D721Med (cell line): ENCODE measurements at places on chromosomes 1 and 21.

DNA sequence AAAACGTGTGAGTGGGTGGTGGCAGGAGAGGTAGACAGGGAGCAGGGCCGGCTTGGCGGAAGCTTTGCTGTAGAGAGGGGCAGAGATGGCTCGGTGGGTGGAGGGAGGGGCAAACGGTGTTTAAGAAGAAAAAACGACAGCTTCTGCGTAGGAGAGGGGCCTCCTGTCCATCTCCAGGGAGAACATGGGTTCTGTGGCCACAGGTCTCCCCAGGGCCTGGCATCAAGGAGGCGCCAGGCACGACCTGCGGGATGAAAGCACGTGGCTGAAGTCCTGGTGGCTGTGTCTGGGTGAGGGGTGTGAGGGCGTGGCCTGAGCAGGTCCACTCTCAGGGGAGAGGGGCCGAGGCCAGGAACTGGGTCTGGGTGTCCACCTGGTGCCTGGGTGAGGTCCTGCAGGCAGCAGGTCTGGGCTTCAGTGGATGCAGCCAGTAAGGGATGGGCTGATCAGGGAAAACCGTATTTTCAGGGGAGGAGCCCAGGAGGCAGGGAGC, 940 bp upstream of the PRKCZ start:
- no peak for DNase-seq

DNA sequence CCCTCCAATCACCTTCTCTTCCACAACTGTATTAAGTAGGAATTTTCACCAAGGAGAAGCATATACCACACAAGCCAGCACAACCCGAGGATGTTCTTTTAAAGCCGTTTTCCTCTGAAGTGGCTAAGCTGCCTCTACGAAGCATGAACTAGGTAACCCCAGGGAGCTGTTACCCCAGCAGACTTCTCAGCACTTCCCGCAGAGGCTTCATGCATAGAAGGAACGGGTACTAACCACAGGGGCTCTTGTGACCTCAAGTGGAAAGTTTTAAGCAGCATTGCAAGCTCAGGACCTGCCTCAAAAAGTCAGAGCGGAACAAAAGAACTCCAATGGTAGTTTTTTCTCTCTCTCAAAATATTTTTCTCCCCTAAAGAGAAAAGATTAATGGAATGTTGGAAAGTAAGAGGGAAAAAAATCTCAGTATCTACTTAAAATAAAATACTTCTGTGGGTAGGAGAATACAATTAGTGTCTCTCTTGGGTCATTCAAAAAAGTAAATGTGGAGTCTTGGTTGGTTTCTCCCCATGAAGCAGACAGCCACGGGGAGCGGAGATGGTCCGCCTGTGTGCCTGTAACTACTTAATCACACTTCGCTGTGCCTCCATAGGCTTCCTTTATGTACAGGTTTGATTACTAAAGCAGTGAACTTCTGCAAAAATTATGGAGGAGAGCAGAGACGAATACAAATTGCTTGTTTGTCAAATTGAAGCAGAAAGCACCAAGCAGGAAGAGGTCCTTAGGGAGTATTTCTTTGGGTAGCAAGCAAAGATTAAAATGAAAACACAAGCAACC, 40.9 kb downstream of the STX6 start:
- no peak for DNase-seq

- DNase-seq, result no peak
Measured at GRCh38 chr1:203480525-203481084, 5.0 kb downstream of the PRELP start.

- no peak for DNase-seq
Measured at GRCh38 chr1:153190373-153190772, 12.9 kb upstream of the LELP1 start.

DNA sequence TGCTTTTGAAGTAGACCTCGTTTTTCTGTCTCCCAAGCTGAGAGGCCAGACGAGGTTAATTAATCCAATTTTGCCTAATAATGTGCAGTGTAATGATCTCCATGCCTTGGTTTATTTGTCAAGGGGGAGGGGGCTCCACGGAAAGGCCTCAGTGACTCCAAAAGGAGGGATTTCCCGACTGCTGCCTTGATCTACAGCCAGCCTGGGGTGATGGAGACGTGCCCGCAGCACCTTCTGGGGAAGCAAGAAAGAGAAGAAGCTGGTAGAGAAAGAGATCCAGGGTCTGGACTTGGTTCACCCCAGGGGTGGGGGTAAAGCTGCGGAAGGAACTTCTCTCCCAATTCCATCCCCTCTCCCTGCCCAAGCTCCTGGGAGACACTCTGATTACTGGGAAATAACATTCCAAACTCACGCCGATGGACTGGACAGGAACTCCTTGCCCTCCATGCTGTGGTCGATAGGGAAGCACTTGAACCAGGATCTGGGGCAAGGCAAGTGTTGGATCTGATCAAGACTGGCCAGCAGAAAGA, 44.1 kb upstream of the SIM2 start:
- DNase-seq, result no peak

DNA sequence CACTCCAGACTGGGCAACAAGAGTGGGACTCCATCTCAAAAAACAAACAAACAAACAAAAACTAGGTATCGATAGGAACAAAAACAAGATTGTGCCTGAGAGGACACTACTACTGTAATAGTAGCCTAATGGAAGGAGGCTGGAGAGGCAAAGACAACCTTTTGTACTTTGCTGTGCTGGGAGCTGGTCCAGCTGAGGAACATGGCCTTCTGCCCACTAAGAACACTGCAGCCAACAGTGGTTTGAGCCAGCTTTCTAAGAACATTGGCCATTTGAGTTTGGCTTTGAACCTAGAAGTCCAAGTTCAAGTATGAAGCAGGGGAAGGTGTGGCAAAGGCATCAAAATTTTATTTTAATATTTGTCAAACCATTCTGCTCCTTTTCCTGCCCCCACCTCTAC, 22.7 kb upstream of the RGS8 start:
- no peak for DNase-seq

- no peak for DNase-seq
Measured at GRCh38 chr1:180848191-180848590, 64.5 kb upstream of the KIAA1614 start.

- DNase-seq, result no peak
Measured at GRCh38 chr1:228339766-228340685, 66.6 kb downstream of the TRIM11 start.

- DNase-seq, result no peak
Measured at GRCh38 chr1:58839846-58840835, 56.3 kb upstream of the JUN start.

GRCh38 chr1:178493301-178493741, 3.4 kb downstream of the CLEC20A start:
- DNase-seq, result no peak

GRCh38 chr1:158101927-158102326, 78.8 kb upstream of the CD1D start:
- no peak for DNase-seq

- DNase-seq, result no peak
Measured at GRCh38 chr1:64664299-64664698, 80.6 kb upstream of the RAVER2 start.

DNA sequence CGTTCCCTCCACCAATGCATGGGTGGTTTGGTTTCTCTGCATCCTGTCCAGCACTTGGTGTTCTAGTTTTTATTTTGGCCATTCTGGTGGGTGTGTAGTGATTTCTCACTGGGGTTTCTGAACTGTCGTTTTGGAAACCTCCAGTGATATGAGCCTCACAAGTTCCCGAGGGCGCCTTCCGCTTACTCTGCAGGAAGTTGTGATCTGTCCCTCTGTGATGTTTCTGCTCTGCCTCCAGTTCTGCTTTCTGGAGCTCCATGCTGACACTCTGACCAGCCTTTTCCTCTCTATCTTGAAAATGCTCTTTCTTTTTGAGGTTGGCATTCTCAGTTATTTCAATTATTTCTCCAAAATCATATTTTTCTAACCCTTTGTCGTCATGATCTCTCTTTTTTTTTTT, 111.6 kb downstream of the PLD5 start:
- DNase-seq, result no peak

GRCh38 chr1:67766141-67766978, 66.9 kb downstream of the GNG12 start:
- no peak for DNase-seq

DNA sequence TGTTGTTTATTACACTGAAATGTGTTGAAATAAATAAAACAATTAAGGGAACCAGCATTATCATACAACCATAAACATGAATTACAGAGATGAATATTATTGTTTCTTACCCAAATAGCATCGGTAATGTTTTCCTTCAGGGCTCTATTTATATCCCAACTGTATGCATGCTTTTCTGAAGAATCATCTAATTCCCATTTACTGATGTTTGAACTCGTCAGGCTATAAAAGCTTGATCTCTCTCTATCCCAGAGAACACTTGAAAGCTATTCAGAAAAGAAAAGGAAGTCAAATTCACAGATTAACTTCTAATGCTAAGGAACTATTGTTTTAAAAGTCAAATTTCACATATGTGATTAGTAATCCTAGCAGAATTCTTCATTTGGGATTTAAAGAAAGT, 12.4 kb downstream of the NUP133 start:
- no peak for DNase-seq

DNA sequence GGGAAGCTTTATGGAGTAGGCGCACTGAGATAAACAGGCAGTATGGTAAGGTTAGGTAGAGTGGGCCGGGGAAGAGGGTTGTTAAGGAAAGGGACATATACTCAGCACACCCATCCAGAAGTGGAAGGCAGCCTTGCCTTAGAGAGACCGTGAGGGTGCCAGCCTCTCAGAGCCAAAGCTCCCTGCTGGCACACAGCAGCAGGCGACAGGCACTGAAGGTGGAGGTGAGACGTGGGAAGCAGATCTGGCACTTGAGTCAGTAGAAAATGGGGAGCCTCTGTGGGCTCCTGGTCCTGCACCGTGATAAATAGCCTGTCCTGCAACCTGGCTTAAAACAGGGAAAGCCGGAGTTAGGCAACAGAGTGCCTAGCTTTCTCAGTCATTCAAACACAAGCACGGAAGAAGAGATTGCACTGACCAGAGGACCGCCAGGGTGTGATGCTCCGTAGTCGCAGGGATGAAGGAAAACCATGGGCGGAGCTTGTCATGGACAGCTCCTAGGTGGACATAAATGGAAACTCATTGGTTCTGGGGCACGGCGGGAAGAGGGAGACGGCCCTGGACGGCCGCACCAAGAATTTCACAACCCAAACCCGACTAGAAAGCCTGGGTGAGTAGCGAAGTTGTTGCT, 15.5 kb downstream of the KCNK1 start:
- DNase-seq, result no peak

DNA sequence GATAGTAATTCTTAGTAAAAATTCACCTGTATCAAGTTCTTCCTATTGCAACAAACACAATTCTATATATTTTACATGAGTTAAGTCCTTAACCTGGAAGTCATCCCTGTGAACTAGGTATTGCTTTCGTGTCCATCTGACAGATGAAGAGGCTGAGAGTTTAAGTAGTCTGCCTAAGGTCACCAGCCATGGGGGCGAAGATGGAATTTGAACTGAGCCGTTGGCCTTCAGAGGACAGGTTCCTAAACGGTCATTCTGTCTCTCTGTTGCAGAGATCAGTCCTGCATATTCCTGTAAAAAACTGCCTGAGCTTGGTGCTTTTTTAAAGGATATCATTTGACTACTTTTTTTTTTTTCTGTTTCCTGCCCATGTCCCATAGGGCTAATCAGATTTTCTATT, 10.2 kb upstream of the POFUT2 start:
- DNase-seq, result no peak

- DNase-seq, result no peak
Measured at GRCh38 chr1:203140743-203141520, 13.4 kb downstream of the ADORA1 start.

DNA sequence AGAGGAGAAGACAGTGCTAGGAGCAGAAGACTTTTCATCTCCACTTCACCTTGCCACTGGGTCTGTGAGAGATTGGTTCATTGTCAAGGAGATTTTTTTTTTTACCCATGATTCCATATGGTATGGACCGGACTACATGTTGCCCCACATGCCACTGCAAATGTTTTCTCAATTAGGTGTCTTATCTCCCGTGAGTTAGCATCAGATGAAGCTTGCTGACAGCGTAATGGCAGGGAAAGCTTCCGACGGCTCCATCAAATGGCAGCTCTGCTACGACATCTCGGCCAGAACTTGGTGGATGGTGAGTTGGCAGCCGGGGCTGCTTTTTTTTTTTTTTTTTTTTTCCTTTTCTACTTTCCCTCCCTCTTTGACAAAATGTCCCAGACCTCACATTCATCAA, 217.2 kb upstream of the NFIA start:
- DNase-seq, result no peak

- no peak for DNase-seq
Measured at GRCh38 chr1:9149837-9150581, 21.1 kb upstream of the GPR157 start.

DNA sequence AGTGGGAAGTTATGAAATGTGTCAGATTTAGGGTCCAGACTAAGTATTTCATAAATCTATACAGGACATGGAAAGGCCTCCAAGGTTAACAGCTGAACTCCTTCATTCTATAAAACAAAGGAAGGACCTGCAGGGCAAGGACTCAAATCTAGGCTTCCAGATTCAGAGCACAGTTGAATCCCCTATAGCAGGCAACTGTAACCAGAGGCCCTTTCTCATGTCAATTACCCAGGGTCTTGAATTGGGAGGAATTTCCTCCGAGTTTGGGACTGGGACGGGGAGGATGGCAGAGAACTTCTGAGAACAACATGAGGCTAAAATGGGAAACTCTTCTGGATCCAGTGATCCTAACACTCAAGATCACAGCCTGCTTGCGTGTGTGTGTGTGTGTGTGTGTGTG, 112.9 kb upstream of the BEND5 start:
- DNase-seq, result no peak

- no peak for DNase-seq
Measured at GRCh38 chr21:43824333-43825241, 35.2 kb downstream of the RRP1 start.

GRCh38 chr1:220410611-220411010, 117.3 kb upstream of the MARK1 start:
- no peak for DNase-seq

GRCh38 chr1:17251246-17251645, 2.3 kb downstream of the PADI3 start:
- DNase-seq, result no peak

DNA sequence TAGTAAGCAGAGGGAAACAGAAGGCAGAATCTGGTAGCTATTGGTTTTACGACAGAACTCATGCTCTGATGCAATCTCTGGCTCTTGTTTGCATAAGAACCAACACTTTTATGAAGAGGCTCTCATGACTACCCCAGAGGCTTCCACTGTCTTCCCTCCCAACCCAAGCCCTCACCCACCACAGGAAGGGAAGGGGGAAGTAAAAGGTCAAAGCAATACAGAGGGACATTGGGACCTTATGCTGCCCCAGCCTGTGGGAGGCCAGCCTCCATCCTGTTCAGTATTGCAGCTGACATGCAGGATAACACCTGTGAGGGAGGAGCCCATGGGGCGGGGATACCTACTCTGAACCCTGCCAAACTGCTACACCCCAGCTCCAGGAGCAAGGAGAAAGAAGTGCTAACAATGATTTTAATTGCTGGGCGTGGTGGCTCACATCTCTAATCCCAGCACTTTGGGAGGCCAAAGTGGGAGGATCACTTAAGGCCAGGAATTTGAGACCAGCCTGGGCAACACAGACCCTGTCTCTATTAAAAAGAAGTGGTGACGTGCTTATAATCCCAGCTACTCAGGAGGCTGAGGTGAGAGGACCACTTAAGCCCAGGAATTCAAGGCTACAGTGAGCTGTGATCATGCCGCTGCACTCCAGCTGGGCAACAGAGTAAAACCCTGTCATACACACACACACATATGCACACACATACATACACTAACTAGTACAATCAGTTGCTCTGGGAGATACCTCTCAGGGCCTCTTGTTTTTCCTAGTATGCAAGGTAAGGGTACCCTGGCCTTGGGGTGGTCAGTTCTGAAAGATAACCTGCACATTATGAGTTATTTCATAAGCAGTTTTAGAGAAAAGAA, 9.5 kb downstream of the MR1 start:
- DNase-seq, result no peak
